ENCODE measurements at places on chromosomes 7 and 10. TPM values are rescaled to one million over a fixed set of nuclear protein-coding genes. Genes with fewer than 3 reads are reported as not detected.

The HTR7 gene
- 0.14 TPM for total RNA-seq

DNA sequence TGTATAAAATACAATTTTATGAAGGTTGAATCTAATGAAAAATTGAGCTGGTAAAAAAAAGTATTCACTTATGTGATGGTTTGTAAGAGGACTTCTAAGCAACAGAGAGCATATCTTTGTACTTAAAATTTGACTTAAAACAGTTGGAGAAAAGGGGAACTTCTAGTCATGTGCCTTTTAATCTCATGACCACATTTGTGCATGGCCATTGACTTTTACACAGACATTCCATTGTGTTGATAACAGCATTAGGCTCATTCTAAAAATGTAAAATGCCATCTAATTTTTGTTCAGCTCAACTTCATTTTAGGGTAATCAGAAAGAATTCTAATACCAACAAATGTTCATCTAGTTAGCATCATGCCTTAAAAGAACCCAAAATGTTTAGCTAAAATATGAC is 119.9 kb downstream of the HPSE2 start:
- no peaks in the 10 kb centered on the region for H3K27me3 ChIP-seq
- H3K36me3 ChIP-seq, result no peaks in the 10 kb centered on the region
- H3K27ac ChIP-seq, result no peak overlapping the region
- H3K4me1 ChIP-seq, result no peaks in the 10 kb centered on the region
- no peak for DNase-seq

The AKR1C8 gene
- not detected for total RNA-seq

DNA sequence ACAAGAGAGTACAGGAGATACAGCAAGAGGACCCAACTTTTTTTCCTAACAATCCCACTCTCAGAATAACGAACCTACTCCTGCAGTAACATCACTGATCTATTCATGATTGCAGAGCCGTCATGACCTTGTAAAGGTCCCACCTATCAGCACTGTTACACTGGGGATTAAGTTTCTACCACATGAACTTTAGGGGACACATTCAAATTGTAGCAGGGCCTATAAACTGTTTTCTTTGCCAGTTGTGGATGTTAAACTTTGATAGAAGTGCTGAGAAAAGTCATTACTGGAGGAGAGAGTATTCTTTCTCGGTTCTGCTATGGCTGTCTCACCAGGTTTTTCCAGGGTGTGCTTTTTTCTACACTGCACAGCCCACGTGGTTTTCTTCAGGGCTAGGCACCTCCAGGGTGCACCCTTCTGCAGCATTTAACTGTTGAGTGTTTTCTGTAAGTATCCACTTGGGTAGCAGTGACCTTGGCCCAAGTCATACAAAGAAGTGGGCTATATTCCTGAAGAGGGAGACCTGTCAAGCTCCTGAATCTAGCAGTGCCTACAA is 131.6 kb upstream of the AHR start:
- H3K4me3 ChIP-seq, result no peak overlapping the region
- H3K4me1 ChIP-seq, result peaks cover 34% of the 10 kb centered on the region
- no peaks in the 10 kb centered on the region for H3K27me3 ChIP-seq
- no peak for DNase-seq

The ITPRIP gene
- 25.4 TPM for total RNA-seq
